ENCODE measurements at places on chromosomes 3 and 15.

DNA sequence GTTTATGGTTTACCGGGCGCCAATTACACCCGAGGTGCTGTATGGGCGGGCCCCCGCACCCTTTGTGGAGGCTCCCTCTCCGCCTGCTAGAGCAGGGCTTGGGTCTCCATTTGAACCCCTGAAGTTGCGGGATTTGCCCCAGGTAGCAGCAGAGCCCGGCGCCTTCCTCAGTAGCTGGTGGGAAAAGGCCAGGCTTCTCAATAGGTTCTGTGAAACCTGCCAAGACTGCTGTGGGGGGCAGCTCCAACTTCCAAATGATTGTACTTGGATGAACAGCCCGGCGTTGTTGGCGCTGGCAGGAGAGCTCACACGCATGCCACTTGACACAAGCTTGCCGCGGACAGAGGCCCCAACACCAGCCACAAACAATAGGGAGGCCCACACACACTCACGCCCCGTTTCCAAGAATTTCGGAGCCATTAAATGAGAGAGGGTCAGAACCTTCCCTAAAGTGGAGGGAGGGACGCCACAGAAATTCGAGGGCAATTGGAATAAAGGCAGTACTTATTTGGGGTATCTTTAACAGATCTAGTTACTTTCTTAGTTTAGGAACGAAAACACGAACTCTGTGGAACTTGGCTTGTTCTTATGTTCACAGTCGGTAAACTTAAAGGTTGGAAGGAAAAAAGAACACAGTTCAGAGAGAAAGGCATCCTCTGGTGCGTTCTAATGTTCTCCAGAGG is 1.4 kb downstream of the EPHB3 start:
- no peak for DNase-seq

GRCh38 chr3:17046623-17047022 is 161.9 kb downstream of the PLCL2 start:
- DNase-seq: no peak

GRCh38 chr3:189714991-189715961 is 84.1 kb downstream of the TP63 start:
- peak; percentile 88 for DNase-seq

GRCh38 chr15:88636654-88637053 is 2.2 kb upstream of the ISG20 start:
- no peak for DNase-seq

DNA sequence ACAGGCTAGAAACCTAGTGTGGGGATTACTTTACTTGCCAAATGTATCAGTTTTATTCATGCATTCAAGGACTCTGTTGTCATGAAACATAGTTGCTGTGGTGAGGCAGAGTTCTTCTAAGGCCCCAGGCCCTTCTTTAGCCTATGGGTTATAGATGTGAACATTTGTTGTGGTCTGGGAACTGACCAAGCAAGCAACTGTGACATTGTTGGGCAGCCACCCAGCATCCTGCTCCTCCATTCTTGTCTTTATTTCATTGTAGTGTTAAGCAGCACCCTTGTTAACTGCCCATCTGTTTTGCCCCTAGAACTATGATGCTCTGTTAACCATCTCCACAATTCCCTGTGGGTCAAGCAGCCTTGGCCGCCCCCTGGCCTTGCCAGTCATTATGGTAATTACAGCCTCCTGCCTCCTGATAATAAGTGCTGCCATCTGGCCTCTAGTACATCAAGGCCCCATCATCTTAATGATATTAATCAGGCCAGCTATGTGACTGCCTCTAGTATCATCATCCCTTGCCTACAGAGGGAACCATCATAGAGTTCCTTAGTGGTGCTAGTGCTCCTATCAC is 12.2 kb upstream of the IFT57 start:
- no peak for DNase-seq

GRCh38 chr15:71303977-71304376 is 188.7 kb downstream of the THSD4 start:
- DNase-seq: no peak

GRCh38 chr3:55639896-55640765 is 153.0 kb upstream of the WNT5A start:
- no peak for DNase-seq

GRCh38 chr3:71070497-71071463 is 512.7 kb downstream of the FOXP1 start:
- no peak for DNase-seq

- DNase-seq: no peak
These were observed 23.0 kb downstream of the CRYGS start for GRCh38 chr3:186520957-186521842.

DNA sequence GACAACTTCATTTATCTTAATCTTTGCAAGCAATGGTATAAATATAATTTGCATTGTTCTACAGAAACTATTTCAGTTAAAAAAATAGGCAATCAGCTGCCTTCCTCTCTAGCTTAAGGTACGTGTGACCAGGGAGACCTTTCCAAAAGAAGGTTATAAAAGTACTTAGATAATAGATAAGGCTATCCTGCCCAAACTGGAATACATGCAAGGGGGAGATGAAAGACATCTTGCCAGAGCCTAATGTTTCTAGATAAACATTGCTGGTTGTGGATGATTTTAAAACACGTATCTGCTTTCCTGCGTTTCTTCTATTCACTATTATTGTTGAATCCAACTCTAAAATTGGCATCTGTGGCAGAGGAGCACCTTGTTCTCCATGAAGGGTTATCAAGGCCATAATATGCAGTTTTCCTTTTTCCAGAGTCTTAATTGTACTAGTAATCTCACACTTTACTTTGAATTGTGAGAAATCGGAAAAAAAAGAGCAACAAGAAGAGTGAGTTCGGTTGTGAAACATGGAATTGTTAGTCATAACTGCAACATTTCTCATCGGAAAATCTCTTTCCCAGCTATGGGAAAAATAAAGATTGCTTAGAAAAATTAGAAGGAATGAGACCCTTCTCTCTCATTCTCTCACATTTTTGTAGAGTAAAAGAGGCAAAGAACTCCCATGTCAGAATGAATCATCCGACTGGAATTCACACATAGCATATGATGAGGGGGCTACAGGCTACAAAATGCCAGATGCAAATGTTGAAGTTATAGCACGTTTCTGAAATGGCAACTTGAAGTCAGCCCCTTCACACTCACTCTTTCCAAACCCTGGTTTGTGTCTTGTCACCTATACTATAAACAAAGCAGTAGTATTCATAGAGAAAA is 936.1 kb upstream of the NR2F2 start:
- no peak for DNase-seq

DNA sequence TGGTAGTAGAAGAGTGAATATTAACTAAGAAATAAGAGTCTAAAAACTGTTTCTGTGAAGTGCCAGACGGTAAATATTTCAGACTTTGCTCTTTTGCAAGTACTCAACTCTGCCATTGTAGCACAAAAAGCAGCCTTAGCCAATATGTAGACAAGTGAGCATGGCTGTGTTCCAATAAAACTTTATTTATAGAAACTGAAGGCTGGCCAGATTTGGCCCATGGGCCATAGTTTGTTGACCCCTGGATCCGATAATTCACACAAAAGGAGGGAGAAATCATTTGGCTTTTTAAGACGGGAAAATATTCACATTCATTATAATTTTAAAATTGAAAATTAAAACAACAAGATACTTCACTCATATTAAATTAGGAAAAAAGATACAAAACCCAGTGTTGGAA is 15.4 kb downstream of the EID1 start:
- no peak for DNase-seq

GRCh38 chr3:168608926-168609325 is 513.2 kb upstream of the GOLIM4 start:
- no peak for DNase-seq

- DNase-seq: no peak
These were observed 222.1 kb downstream of the FAM43A start for GRCh38 chr3:194907811-194908210.

DNA sequence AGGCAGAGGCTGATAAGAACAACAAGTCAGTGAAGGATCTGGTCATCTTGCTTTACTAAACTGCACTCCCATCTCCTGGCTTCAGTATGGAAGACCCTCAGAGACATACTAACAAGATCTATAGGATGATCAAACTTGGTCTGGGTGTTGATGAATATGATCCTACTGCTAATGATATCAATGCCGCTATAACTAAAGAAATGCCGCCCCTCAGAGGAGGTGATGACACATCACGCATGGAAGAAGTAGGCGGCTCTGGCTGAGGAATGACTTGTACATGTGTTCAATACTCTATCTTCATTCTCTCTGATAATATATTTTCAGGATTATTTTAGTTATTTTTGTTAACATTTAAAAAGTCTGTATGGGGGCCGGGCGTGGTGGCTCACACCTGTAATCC is 17.5 kb upstream of the EIF2B5 start:
- DNase-seq: no peak

DNA sequence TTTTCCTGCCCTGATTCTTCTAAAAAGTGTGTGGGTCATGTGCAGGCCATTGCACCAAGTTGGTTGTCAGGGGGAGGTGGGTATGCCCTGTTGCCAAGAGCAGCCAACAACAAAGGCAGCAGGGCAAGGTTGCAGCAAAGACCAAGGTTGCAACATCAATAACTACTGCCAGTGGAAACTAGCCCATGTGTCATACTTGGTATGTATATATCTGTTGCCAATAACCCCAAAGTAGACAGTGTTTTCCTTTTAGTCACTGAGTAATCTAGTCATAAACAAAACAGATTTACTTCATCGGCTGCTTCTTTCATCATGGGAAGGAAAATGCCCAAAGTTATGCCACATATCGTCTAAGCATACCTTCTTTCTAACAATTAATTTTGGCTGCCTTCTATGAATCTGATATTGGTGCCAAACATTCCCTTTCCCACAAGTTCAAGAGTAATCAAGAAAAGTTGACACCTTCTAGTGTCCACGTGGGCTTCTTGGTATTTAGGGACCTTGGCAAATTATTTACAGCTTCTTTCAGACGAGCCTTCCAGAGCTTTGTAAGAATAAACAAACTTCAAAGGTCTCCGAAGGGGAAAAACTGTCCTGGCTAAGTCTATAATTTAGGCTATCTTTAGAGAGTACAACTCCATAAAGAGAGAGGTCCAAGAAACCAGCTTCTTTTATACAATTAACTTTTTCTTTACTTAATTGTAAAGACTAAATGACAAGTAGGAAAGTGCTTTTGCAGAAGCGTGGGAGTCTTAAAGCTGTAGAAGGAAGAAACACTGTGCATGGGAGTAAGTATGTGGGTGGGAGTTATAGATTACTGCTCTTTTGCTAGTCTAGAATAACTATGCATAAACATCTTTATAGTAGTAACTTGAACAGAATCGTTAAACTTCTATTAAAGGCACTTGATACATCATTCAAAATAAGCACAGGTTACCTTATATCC is 10.0 kb upstream of the MBNL1 start:
- DNase-seq: peak; percentile 98

GRCh38 chr3:11150256-11150655 is 4.0 kb upstream of the HRH1 start:
- no peak for DNase-seq

DNA sequence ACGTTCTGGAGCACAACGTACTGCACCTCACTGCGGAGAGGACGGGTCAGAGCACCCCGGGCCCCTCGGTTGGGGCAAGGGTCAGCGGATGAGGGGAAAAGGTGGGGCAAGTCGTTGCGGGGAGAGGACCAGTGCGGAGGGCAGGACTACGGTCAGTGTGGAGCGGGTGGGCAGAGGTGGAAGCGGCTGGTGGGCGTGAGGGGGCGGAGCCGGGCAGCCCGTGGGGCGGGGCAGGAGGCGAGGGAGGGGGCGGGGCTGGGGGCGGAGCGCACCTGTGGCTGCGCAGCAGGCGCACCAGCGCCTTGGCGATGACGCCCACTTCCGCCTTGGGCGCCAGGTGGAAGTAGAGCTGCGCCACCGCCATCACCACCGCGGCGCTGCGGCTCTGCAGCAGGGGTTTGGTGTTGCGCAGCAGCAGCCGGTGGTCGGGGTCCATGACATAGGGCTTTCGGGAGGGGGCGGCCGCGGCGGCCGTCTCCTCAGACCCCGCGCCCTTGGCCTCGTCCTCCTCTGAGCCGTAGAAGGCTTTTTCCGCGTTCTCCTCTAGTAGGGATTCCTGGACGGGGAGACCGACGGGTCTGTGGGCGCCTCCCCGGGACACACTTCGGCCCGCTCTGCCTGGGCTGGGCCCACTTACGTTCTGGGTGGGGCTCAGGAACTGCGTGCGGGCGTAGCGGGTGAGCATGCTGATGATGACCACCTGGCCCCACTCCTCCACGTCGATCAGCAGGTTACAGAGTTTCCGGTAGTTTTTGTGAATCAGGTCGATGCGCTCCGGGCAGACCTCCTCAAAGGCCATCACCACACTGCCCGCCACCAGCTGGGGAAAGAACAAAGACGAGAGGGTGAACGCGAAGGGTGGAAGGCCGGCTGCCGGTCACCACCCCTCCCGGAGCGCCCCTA is 29.2 kb downstream of the AP3B2 start:
- no peak for DNase-seq

GRCh38 chr3:67655364-67656121 is 1.1 kb upstream of the SUCLG2 start:
- DNase-seq: no peak

DNA sequence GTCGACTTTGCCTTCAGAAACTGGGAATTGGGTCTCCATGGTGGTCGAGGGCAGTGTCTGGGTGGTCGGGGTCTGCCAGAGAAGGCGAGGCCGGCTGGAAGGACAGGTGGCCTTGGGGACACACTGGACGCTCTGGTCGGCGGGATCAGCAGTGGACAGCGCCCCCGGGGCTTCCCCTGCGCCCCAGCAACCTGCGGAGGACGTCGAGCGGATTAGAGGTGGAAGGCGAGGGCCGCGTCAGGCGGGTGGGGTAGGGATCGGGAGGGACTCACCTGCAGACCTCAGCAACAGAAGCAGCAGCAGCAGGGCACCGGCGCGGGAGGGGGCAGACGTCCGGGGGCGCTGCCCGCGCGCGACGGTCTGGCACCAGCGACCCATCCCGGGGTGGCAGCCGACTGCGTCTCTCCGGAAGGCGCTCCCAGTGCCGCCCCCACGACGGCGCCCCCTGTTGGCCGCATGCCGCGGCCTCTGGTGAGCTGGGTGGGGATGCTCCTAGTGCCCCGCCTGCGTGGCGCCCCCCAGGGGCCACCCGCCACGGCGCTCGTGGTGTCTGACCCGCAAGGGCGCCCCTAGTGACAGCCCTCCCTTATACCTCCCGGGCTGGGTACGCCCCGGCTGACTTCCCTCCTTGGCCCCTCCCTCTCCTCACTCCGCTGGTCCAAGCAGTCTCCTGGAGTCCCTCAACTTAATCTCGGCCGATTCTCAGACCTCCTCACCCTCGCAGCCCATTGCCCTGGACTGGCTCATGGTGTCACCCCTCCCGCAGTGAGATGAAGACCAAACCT is at the start of gene PRSS50:
Gene PRSS50 (minus strand): TSS at position 423 of the 785 bp plus-strand sequence. CDS start 45 bp downstream, at position 378.
- no peak for DNase-seq

Data from GM04503 (cell line).